WTC11 (cell line): ENCODE measurements at places on chromosomes 13 and 19.
A peak's percentile ranks its signal among the peaks of the same experiment; 100 is the strongest.

- DNase-seq = no peak
These were observed 130.6 kb upstream of the SOX1 start for GRCh38 chr13:111936267-111936925.

DNA sequence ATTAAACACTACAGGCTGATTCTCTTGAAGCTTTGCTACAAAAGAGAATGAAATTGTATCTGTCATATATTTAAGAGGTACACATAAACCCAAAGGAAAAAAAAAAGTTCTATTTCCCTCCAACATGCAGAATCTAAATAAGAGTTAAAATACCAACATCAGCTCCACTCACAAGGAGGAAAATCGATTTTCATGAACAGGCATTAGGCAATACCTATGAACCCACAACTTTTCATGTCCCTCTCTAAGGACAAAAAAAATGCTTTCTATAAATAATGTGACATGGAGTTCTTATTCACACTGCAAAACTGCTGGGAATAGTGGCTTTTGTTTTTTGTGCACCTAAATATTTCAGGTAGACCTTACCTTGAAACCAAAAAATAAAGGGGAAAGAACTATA, 192.5 kb downstream of the KLF12 start:
- no peak for DNase-seq

DNA sequence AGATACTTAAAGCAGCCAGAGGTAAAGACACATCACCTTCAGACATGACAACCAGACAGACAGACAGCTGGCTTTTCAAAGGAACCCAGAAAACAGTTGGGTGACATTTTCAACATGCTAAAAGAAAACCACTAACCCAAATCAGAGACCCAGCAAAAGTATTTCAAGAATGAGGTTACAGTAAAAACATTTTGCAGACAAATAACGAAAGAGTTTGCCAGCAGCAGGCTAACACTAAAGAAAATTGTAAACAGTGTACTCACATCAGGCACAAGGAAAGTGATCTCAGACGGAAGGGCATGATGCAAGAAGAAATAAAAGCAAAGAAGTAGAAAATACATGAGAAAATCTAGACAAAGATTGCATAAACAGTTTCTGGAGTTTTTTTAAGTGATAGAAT, 46.4 kb downstream of the AP1M1 start:
- DNase-seq = no peak

GRCh38 chr19:53057904-53058580, 13.5 kb downstream of the ERVV-2 start:
- peak; percentile 89 for DNase-seq

DNA sequence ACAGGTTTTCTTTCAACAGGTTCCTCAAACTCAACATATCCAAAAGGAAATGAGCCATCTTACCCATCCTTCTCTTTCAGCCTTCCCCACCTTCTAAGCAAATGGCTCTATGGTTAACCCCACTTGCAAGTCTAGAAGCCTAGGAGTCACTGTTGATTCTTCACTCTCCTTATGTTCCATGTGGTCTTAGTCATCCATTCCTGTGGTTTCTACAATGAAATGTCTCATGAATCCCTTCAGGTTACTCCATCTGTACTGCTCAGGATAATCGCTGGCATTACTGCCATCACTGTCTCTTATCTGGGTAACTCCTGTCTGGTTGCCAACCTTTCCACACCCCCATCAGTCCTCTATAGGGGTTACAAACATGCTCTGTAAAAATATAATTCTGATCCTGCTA, 381.3 kb downstream of the ENOX1 start:
- DNase-seq = no peak

GRCh38 chr19:35869327-35870123, 1.2 kb downstream of the APLP1 start:
- peak; percentile 97 for DNase-seq

DNA sequence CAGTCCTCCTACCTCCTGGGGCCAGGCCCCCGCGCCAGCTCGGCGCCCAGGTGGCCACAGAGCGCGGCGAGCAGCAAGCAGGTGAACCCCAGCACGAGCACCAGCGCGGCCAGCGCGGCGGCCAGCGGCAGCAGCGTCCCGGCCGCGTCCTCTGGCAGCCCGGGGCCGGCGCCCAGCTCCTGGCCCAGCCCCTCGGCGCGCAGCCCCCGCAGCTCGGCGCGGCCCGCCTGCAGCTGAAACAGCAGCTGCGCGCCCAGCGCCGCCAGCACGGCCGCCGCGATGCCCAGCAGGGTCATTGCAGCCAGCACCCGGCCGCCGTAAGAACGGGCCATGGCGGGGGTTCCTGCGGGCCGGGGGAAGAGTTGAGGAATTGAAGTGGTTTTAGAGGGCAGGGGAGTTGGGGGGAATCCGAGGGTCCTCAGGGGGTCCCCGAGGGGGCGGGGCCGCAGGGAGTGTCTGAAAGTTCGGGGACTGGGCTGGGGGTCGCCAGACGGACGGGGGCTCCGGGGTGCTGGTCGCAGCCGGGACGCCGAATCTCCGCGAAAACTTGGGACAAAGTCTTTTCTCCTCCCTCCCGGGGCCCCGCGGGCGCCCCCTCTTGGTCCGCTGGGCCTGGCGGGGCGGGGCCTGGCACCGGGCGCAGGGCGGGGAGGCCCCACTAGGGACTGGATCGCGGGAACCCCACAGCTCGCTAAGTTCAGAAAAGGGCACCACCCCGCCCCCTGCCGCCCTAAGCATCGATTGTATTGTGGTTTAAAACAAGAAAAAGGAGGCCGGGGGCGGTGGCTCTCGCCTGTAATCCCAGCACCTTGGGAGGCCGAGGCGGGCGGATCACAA, at the start of gene TMEM221:
TMEM221 (minus strand) TSS at position 538 of the 837 bp plus-strand sequence; CDS start at position 332, 206 bp downstream.
- DNase-seq = peak; percentile 78

GRCh38 chr13:45196096-45196495, 4.7 kb downstream of the KCTD4 start:
- DNase-seq = no peak
